ENCODE measurements at places on chromosomes 12 and 14.

GRCh38 chr12:130920723-130921381 is 32.9 kb upstream of the ADGRD1 start:
- peak; percentile 60 for DNase-seq

DNA sequence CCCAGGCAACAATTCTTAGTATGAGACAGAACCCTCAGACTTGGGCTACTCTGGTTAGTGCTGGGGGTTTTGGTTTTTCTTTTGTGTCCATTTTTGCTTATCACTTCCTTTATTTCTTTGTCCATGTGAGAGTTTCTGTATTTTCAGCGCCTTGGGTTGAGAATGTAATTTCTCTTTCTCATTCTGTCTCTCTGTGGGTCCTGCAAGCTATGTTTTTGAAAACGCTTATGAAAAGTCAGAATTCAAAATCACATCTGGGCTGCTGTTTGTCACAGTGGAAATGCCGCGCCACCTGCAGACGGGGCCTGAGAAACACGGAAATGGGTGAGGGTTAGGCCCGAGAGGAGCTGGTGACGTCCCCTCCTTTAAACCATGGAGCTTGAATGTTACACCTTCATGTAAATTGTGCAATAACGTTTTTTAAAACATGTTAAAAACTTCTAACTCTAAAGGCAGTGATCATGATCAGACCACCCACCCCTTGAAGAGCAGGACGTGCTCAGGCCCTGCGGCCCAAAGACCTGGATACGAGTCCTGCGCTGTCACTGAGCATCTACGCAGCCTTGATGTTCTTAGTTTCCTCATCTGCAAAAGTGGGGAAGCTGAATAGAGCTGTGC is 26.1 kb downstream of the JDP2 start:
- DNase-seq = no peak

DNA sequence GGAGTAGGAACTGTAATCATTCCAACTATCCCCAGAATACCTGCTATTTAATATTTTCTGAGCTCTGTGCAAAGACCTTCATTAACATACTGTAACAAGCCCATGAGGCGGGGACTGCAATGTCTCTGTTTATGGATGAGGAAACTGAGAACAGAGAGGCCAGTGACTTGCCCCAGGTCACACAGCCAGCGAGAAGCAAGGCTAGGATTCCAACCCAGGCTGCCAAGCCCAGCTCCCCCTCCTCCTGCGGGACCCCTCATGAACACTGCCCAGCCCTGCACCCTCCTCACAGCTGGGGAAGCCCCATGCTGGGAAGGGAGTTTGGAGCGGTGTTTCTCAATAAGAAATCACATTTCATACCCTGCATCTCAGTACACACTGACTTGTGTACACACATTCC is 10.9 kb downstream of the HVCN1 start:
- DNase-seq = no peak

DNA sequence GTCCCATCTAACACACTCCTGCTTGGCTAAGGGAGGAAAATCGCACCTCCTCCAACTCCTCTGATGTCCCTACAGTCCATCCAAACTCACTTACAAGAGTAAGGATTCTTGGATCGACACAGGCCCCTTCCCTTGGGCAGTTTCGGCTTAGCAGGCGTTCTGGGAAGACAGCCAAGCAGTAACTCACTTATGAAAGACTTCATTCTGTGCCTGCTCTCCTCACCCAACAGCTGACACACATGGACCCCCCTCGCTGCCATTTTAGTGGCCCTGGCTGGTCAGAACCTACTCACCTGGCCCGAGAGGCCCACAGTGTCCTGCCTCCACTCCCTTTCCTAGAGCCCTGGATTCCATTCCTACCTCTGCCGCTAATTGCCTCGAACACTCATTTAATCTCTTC is 52.3 kb upstream of the BCL2L14 start:
- DNase-seq = no peak

DNA sequence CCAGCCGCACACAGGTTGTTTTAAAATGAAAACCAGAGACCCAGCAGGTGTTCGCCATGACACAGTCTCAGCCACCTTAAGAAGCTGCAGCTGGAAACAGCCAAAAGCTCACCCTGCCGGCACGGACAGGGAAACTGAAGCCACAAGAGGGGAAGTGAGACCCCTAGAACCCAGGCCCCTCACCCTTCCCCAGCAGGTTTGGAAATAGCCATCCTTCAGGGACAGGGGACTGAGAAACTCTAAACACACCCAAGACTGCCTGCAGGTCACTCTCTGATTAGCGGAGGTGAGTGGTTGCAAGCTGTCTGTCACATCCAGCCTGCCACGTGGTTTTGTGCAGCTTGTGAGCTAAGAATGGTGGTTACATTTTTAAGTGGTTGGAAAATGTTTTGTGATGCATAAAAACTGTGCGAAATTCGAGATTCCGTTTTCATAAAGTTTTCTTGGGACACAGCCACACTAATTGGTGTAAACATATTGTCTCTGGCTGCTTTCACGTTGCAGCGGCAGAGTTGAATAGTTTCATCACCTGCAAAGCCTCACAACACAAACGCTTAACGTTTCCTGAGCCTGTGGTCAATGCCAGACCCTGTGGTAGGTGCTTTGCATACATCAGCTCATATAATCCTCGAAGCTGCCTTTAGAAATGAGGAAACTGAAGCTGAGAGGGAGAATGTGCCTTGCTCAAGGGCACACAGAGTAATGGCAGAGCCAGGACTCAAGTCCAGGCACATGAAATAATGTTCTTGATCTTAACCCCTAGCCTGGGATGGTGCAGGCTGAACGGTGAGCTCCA is 1.7 kb upstream of the SELPLG start:
- no peak for DNase-seq
